ENCODE measurements at places on chromosomes 13 and 19. TPM values are rescaled to one million over a fixed set of nuclear protein-coding genes. Genes with fewer than 3 reads are reported as not detected.

- no peak for DNase-seq
Measured at GRCh38 chr13:91132381-91132780, 215.1 kb upstream of the MIR17HG start.

DNA sequence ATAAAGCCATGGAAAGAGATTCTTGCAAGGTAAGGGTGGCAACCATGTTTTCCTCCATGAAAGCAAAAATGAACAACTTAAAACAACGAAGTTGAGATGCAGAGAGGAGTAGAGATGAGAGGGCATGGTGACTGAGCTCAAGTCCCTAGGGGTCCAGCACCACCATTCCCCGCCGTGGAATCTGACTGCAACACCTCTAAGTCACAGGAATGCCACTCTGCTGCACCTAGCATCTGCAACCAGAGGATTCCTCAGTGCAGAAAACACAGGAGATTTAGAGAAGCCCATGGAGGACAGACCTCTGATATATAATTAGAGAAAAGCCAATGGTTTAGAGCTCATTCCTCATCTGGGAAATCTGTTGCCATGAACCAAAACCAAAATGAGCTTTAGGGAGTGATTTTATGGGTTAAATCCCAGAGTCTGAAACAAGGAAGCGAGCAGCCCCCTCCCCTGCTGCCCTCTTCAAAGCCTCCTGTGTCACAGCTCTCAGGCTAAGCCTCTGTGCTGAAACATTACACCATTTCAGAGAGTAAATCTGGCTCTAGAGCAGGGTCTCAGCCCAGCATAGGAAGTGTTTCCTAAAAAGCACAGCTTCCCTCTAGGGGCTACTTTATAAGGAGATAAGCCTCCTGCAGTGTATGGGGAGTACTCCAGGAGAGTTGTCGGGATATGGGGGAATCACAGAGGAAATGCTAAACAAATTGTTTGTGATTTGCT, 1043.6 kb downstream of the UQCRFS1 start:
- DNase-seq, result no peak

Gene LAIR2
- total RNA-seq, result not detected

DNA sequence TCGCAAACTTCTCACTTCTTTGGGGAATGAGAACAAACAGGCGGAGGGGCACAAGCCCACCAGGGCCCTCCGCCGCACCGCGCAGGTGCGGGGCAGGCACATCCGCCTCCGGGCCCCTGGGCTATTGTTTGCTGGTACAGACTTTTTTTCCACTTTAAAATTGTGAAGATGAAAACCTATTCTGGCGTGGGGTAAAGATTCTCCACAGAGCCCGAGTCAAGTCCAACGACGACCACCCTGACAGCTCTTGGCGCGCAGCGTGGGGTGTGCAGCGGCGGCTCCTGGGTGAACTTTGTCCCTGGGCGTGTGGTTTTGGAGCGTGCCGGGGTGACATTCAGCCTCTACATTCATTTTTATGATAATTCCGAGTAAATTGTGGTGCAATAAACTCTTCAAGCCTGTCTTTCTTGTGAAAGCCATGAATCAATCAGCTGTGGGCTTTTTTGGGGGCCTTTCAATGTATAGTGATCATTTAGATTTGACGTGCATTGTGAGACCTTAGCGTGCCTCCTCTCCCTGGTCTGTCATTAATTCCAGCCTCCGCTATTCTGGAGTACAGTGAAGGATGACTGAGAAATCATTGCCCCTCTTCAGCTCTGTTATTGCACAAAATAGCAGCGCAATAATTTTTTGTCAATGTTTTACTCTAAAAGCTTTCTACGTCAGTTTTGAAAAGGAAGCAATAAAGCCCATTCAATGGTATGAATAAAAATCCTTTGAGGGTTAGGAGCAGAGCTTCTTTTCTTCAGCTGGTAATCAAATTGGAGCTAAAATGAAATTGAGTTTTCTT, 90.0 kb downstream of the TEX29 start:
- DNase-seq, result no peak

- DNase-seq, result no peak
Measured at GRCh38 chr13:75447493-75447892, 34.5 kb downstream of the TBC1D4 start.

Gene MEIOSIN
- total RNA-seq, result not detected

Gene UQCRFS1
- total RNA-seq, result 43.4 TPM

Gene ZNF430
- total RNA-seq, result 6.1 TPM

- peak; percentile 17 for DNase-seq
Measured at GRCh38 chr19:15701757-15702533, 25.9 kb upstream of the OR10H2 start.

Gene PCDH20
- total RNA-seq, result not detected

GRCh38 chr19:31908080-31908479, 437.3 kb upstream of the ZNF507 start:
- no peak for DNase-seq

Gene SHISA7
- total RNA-seq, result not detected

DNA sequence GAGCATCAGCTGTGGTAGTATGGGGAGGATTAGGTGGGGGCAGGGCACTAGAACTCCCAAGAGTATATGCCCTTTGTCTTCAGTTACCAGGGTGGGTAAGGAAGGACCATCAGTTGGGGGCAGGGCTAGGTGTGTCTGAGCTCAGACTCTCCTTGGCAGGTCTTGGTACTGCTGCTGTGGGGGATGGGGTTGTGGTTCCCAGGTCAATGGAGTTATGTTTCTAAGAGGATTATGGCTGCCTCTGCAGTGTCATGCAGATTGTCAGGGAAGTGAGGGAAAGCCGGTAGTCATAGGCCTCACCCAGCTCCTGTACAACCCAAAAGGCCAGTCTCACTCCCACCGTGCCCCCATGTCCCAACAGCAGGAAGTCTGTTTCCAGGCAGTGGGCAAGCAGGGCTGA, 8.8 kb upstream of the ZNF578 start:
- no peak for DNase-seq

Gene HS6ST3
- total RNA-seq, result not detected

Gene HNRNPL
- 408 TPM for total RNA-seq

GRCh38 chr13:74039667-74040066, 94.5 kb downstream of the KLF12 start:
- DNase-seq, result no peak
